ENCODE measurements at places on chromosomes 2 and 18.

DNA sequence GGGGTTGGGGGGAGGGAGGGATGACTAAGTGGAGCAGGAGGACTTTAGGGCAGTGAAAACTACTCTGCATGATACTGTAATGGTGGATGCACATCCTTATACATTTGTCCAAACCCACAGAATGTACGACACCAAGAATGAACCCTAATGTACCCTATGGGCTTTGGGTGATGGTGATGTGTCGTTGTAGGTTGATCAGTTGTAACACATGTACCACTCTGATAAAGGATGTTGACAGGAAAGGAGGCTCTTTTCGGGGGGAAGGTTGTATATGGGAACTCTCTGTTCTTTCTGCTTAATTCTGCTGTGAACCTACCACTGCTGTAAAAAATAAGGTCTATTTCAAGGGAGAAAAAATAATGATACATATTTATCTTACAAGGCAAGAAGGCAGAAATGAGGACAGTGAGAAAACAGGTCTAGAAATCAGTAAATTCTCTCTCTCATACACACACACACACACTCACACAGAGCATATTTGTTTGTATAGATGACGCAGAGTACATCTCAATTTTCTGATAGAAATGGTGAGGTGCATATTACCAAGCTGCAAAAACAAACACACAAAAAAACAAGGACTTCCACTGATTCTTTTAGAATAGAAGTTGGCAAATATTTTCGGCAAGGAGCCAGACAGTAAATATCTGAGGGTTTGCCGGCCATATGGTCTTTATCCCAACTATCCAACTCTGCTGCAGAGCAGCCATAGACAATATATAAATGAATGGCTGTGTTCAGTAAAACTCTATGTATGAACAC is 20.2 kb downstream of the FAM124B start:
- no peak for DNase-seq

DNA sequence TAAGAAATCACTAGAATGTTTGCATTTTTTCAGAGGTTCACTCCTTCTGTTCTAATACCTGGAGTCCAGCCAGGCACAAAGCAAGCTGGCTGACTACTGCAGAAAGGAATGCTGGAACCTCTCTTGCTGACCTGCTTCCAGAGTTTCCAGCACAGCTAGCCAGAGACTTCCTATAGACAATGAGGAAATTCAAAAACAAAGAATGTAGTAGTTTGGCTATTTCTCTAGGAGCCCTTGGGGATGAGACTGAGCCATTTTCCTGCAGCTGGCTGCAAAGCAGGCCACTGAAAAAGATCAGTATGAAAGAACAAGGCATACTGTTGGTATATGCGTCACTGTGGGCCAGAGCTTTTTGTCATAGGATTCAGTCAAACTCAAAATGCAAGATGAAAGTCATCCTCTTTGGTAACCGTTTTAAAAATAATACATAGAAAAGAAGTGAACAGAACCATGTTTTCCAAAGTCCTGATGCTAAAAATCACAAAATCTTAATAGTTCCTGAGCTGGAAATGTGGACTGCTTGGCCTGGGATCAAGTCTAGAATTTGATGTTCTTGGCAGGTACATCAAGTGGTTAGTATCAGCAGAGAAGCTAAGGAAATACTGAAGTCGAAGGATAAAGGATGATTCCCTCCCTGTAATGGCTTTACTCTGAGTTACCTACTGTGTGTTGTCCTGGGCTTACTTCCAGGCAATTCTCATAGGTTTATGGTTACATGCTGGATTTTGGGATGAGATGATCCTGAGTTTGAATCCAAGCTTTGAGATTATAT is 9.0 kb upstream of the DSEL start:
- DNase-seq, result no peak

DNA sequence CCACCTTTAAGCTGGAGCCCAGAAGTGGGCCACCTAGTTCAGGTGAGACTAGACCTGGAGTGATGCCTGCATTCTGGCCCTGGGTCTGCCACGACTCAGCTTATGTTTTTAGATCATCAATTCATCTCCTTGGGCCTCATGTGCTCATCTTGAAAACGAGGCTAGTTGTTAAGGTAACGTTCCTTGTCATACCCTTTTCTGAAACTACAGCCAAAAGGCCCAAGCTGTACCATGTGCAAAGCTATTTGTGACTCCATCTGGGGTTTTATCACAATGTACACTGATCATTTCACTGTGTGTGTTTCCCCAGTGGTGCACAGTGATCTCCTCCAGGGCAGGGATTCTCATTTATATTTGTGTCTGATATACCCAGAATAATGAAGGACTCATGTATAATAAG is 138.4 kb upstream of the COPS8 start:
- no peak for DNase-seq

DNA sequence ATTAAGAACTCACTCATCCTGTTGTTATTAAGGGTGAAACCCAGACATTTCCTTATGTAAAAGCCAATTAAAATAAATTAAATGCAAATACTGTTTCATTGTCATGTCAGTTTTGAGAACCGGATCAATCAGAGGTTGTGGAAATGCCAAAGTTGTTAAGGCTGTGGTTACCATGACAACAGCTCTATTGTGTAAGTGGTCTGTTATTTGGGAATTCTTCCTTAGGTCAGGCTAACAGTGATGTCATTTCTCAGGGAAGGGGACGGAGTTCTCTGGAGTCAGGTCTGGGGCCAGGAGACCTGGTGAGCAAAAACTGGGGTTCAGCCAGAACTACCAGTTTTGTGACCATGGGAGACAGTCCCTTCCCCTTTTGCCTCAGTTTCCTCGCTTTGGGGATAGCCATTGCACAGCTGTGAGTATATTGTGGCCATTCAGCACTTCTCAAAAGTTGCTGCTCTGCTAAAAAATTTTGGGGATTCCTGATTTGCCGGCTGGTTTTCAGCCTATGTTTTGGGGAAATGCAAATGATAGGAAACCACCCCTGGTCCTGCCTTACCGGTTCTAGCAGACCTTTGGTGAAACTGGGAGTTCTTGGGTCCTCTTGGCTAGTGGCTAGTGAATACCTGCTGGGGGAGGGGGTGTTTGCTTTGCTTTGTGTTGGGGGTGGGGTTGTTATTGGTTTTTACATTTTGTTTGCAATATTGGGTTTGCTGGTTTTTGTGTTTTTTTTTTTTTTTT is 21.6 kb downstream of the HPCAL1 start:
- DNase-seq, result no peak

DNA sequence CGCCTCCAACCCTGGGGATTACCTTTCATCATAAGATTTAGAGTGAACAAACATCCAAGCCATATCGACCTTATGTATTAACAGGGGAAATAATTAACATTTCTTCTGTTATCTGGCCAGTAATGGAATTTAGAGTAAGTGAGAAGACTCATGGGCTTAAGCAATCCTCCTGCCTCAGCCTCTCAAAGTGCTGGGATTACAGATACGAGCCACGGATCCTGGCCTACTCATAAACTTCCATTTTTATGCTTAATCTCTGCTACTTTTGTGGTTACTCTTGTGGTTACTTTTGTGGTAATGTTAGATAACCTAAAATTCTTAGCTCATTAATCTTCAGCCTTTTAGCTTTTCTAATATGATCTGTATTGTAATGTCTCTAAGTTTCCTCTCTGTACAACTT is 159.3 kb upstream of the SLC8A1 start:
- no peak for DNase-seq

- DNase-seq, result no peak
Measured at GRCh38 chr2:67900826-67901225, 162.0 kb downstream of the C1D start.

- DNase-seq, result no peak
Measured at GRCh38 chr18:67876871-67877270, 360.4 kb upstream of the DSEL start.

GRCh38 chr2:168427451-168427850 is 28.6 kb upstream of the CERS6 start:
- DNase-seq, result no peak

DNA sequence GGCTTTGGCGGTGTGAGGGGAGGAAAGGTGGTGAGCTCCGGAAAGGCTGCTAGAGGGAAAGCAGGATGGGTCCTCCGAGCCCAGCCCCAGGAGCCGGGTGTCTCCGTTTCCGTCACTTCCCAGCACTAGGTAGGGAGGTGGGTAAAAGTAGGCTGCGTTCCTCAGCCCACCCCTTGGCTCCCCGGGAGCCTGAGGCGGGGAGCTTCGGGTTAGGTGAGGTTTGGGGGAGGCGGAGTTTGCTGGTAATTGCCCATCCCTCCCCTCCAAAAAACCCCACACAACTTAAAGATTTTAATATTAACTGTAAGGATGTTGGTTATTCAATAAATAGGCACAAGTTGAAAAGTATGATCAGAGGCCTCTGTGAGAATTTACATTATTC is 552 bp upstream of the ATF2 start:
- DNase-seq, result no peak

- DNase-seq, result no peak
Measured at GRCh38 chr18:10726198-10727068, 200.6 kb downstream of the NAPG start.

DNA sequence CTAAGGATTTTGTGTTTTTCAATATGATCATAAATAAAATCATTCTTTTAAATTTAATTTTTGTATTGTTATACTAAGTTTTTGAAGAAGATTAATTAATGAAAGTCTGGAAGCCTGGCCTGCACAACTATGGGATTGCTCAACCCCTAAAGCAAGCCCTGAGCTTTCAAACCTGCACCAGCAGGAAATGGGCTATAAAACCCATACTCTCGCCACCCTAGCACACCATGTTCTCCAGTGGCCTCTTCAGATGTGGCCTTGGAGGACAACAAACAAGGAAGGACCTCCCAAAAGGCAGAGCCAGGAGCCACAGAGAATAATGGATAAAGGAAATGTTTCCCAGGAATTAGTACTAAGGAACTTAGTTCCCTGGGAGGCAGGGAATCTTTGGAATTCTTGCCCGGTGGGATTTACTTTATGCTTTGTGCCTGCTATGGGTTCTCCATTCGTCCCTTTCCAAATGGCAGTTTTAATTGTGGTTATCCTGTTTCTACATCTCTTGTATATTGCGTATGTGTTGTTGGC is 212.5 kb downstream of the ZFP36L2 start:
- no peak for DNase-seq
